ENCODE measurements at places on chromosomes 12 and 14.

DNA sequence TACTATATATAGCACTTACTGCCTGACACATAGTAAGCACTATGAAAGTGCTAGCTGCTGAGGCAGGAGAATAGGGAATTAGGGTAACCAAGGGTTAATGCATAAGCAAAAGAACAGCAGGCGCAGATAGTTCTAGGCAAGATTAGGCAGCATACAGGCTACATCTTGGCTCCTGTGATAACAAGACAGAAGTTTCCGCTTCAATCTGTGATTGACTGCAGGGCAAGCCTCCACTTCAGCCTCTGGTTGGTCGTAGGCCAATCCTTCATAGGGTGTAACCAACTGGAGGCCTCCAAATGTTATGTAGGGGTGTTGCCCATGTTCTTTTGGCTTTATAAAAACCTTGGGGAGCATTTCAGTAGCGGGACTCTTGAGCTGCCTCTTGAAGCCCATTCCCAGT lies 46.9 kb downstream of the KLHL28 start:
- DNase-seq, result no peak

DNA sequence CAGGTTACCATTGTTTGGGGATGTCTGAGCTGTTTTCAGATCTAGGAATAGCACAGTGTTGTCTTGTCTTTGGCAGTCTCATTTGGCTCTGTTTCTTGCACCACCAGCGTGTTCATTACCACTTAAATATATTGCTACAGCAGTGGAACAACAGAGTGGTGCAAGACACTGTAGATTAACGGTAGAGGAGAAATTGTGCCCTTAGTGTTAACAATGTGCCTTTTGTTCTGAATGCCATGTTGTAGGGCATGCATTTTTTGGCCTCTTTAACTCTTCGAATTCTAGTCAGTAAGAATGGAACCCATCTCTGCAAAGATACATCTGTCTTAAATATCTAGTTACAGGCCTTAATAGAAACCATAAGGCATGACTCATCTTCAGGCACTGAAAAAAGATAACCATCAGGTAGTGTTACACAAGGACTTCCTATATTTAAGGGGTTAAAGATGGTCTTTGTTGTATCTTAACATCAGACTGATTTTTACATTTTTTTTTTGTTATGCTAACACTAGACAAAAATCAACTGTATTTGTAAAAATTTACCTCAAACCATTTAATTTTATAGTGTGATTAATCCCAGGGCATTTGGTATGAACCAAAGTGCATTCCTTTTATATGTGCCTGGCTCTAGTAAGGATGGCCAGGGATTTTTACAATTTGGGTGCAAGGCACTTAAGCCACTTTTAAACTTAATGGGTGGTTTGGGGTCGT lies 12.9 kb downstream of the DYRK2 start:
- DNase-seq, result no peak

- no peak for DNase-seq
These were observed 53.7 kb downstream of the KCTD10 start for GRCh38 chr12:109423392-109423791.

DNA sequence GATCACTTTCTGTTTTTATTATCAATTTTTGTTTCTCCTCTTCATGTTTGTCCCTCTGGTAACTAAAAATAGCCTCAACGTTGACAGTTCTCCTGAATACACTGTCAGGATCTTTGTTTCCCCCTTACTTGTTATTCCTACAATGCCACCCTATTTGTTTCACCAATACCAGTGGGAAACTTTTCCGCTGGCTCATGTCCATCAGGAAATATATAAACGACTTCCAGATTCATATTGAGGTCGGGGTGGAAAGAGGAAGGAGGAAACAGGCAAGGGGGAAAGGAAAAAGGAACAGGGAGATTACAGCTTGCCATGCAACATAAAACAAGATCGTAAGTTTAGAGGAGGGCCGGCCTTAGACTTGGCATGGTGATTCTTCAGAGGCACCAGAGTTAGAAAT lies 61.7 kb downstream of the BTBD7 start:
- DNase-seq, result peak; percentile 36

DNA sequence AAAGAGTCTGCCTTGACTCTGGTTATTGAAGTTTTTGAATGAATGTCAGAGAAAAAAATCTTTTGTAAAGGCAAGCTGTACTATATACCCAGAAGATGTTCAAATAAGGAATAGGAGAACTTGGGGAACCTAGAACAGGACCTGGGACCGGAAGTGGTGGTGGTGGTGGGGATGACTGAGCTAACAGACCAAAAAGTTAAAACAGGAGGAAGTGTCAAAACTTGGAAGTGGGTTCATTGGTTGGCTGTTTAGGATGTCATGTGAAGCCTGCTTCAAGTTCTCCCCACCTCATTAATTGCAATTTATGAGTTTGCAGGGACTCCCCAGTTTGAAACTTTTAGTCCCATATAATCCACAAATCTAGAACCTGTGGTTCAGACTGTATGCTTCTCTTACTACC lies 26.2 kb downstream of the PLXNC1 start:
- DNase-seq, result peak; percentile 87

DNA sequence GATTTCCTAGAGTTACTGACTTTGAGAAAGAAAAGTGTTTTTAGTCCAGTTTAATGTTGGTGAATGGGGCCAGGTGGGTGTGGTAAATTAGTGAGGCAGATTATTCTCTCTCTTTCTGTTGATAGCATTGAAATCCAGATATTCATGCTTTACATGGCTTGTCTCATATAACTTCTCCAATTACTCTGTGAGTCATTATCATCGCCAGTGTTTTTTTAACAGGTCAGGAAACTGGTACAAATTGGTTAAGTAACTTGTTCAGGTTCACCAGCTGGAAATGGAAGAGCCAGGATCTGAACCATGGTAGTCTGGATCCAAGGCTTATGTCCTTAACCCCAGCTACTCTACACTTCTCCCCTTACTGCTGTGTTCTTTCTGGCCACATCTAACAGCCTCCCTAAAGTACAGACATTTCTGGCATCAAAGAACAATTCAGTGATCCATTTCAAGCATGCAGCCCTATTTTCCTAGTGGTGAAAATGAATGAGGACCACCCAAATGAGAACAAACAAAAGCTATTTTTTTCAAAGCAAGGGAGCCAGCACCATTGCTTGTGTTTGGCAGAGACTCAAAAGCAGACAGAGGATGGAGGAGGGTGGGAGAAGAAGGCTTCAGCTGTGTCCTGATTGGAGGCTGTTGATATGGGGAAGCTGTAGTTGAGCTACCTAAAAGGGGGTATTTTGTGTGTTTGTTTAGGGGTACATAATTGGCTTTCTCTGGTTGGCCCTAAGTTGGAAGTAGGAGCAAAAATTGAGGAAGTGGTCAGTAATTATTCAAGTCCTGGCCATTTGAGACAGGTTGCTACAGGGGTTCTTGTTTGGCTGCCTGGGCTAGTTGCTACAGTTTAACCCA lies 1.7 kb downstream of the IRAK3 start:
- peak; percentile 68 for DNase-seq

DNA sequence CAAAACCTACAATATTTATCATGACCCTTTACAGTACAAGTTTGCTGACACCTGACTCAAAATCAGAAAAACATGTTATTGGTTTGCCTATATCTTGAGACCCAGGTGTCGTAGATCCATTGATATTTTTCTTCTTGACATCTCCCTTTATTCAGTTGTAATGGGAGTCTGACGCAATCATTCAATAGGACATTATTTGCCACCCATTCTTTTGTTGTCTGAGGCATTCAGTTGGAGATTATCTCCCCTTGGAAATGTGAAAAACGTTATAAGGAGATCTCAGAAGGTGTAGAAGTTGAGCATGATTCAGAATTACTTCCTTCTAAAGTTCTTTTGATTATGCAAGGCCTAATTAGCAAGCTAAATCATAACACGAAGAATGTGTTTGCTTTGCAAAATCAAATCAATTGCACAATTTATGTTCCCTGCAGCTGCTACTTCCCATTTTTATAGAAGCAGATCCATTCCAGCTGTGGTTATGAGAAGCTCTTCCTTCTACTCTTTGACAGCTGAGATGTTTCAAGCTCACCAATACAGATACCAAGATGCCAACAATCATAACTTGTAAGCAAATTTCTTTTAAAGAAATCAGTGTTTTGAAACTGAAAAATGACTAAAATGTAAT lies 228.2 kb upstream of the SYT1 start:
- peak; percentile 8 for DNase-seq

GRCh38 chr12:101582937-101583336 lies 11.8 kb upstream of the MYBPC1 start:
- no peak for DNase-seq

GRCh38 chr12:108305520-108305919 lies 33.6 kb downstream of the CMKLR1 start:
- peak; percentile 95 for DNase-seq

DNA sequence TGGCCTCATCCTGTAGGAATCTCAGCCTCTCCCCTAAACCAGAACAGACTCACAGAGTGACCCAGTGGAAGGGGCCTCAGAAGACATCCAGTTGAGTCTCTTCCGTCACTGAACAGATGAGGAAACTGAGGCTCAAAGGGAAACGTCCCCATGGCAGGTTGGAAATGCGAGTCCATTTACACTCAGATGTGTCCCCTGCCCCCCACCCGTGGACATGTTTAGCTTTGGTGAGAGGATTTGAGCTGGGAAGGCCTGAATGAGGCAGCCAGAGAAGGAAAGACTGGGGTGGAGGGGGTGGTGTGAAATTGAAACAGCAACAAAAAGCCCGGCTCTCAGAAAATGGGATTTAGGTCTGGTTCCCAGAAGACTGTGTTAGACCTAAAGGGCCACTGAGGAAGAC lies 1.7 kb downstream of the FAIM2 start:
- no peak for DNase-seq

GRCh38 chr14:53167602-53168328 lies 14.6 kb upstream of the DDHD1 start:
- DNase-seq, result peak; percentile 67

Data from inflammatory macrophage treated with lipopolysaccharide for 4 hours (primary cell).